ENCODE measurements at places on chromosomes 7 and 10.
A peak's percentile ranks its signal among the peaks of the same experiment; 100 is the strongest.

- no peak for ATAC-seq
- peaks cover 12% of the 10 kb centered on the region for H3K4me1 ChIP-seq
- H3K36me3 ChIP-seq, result no peaks in the 10 kb centered on the region
- H3K4me3 ChIP-seq, result no peak overlapping the region
- no peak overlapping the region for H3K27ac ChIP-seq
Measured at GRCh38 chr7:74015670-74016069, 12.3 kb upstream of the ELN start.

DNA sequence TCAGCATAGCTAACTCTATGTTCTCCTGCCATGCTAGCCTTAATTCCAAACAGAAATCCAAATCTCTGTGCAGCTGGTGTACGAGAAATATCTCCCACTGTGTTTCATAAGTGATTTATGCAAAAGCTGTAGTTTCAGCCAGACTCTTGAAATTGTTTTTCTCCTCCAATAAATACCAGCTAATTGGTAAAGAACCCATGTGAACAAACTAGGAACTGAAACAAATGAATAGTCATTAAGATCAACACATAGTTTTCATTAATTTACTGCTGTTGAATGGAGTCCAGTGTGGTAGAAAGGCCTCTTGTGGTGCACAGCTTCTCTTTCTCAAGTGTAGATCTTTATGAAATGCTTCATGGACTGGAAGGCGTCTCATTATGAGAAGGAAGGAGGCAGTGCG lies 18.4 kb downstream of the PPP1R17 start:
- H3K36me3 ChIP-seq, result no peaks in the 10 kb centered on the region
- peak; percentile 62 for ATAC-seq
- H3K27me3 ChIP-seq, result no peaks in the 10 kb centered on the region
- no peak overlapping the region for H3K27ac ChIP-seq

GRCh38 chr7:4080954-4081353 lies 601.1 kb upstream of the FOXK1 start:
- H3K27me3 ChIP-seq, result peaks cover 14% of the 10 kb centered on the region
- peaks cover 4% of the 10 kb centered on the region for H3K4me1 ChIP-seq
- no peak overlapping the region for H3K4me3 ChIP-seq

- no peak for ATAC-seq
- no peaks in the 10 kb centered on the region for H3K27me3 ChIP-seq
- no peak overlapping the region for H3K4me3 ChIP-seq
- H3K36me3 ChIP-seq, result no peaks in the 10 kb centered on the region
- no peak overlapping the region for H3K27ac ChIP-seq
Measured at GRCh38 chr7:84528756-84529479, 334.3 kb upstream of the SEMA3A start.

GRCh38 chr7:68813551-68814080 lies 784.7 kb upstream of the AUTS2 start:
- no peak for ATAC-seq
- no peak overlapping the region for H3K27ac ChIP-seq
- no peaks in the 10 kb centered on the region for H3K36me3 ChIP-seq

DNA sequence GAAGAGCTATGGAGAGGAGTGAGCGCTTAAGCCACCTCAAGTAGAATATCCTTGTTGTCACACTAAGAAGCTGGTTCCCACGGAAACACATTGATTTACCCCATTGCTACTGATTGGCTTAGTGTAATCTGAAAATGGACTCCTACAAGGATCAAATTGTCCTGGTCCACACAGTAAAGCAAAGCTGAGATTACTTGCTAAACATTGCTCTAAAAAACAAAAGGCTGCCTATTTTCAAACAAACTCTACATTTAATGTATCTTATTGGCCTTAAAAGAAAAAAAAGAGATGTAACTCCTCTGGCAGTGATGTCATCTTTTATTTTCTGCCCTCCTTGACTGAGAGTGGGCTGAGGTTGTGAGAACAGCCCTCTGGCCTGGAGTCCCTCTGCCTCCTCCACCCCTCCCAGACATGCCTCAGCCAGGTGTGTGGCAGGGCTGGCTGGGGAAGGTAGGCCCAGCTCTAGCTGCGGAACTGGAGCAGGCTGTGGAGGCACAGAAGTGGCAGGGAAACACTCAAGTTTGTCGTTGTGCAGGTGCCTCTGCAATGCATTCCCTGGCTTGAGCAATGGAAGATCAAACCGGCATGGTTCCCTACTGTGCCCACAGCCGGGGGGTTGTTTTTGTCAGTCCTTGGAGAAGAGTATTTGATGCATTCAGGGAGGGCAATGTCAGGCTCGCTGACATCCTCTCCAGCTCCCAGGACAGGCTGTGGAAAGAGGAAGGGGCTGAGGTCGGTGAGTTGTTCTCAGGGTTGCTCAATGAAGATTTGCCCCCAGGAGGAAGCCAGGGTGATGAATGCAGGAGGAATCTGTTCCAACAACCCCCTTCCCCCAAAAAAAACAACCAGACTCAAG lies 9.1 kb downstream of the KLF6 start:
- peak overlapping the region; percentile 71 for H3K27ac ChIP-seq
- no peaks in the 10 kb centered on the region for H3K27me3 ChIP-seq
- peak; percentile 42 for ATAC-seq

DNA sequence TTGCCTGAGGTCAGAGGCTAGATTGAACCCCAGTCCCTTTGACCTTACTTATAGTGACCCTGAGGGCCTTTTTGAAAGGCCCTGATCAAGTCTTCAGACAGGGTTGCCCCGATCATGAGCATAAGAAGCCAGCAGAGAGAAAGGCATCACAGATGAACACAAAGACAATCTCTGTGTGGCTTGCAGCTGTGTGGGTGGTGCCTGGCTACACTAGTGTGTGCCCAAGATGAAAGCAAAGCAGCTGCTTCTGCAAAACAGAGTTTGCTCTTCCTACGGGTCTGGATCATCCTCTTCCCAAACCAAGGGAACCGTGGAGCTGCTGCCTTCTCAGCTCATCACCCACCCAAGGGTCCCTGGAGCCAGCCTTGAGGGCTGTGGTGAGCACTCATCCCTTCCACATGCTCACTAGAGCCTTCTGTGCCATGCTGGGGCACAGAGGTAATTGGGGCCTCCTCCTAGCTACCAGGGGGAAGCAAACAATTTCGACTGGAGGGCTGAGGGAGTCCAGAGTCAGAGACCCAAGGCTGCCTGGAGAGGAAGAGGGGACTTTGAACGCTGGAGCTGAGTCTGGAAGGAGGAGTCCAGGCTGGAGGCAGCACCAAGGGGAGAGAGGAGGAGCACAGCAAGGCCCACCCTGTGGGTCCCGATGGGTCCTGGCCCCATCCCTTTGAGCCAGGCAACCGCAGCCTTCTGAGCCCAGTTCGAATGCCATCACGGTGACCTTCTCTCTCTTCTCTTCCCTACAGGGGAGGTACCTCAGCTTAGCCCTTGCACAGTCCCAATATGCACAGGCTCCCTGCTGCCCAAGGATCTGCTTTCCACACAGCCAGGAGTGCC lies 42.3 kb downstream of the ANTXRL start:
- no peak overlapping the region for H3K27ac ChIP-seq
- peak; percentile 28 for ATAC-seq
- H3K4me1 ChIP-seq, result no peaks in the 10 kb centered on the region
- no peaks in the 10 kb centered on the region for H3K36me3 ChIP-seq
- no peak overlapping the region for H3K4me3 ChIP-seq

GRCh38 chr7:98240961-98241673 lies 10.9 kb downstream of the TECPR1 start:
- H3K4me1 ChIP-seq, result peaks cover 8% of the 10 kb centered on the region
- no peak for ATAC-seq
- peaks cover 91% of the 10 kb centered on the region for H3K36me3 ChIP-seq
- no peaks in the 10 kb centered on the region for H3K27me3 ChIP-seq
- H3K27ac ChIP-seq, result no peak overlapping the region
- H3K4me3 ChIP-seq, result no peak overlapping the region

GRCh38 chr10:35359056-35359455 lies 22.7 kb downstream of the CCNY start:
- peaks cover 21% of the 10 kb centered on the region for H3K36me3 ChIP-seq
- no peak overlapping the region for H3K27ac ChIP-seq

DNA sequence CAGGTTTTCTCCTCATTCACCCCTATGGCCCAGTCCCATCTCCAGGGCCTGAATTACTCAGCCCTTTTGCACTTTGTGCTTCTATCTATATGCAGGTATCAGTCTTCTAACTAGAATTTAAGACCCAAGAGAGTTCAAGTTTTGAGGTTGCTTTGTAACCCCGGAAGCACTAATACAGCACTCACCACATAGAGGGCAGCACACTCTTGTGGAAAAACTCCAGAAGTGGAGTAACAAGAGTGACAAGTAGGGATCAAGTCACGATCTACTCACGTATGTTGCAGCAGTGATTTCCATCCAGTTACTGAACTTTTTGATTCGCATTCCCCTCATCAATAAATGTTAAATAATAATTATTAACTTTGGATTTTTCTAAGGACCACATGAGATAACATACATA lies 151.0 kb downstream of the CHCHD3 start:
- no peak for ATAC-seq
- H3K36me3 ChIP-seq, result peaks cover 52% of the 10 kb centered on the region
- no peak overlapping the region for H3K27ac ChIP-seq

Data from stimulated activated memory B cell treated with anti-CD40 and anti-IgM and Interleukin-4, amounts not matched to agents 10 μg/mL and 1 μg/mL and 100 μg/mL, for 72 hours (primary cell).